Epithelial cell of esophagus (primary cell): ENCODE measurements at places on chromosomes 7 and 10.

GRCh38 chr10:113379091-113379490 is 173.8 kb upstream of the HABP2 start:
- DNase-seq: no peak

DNA sequence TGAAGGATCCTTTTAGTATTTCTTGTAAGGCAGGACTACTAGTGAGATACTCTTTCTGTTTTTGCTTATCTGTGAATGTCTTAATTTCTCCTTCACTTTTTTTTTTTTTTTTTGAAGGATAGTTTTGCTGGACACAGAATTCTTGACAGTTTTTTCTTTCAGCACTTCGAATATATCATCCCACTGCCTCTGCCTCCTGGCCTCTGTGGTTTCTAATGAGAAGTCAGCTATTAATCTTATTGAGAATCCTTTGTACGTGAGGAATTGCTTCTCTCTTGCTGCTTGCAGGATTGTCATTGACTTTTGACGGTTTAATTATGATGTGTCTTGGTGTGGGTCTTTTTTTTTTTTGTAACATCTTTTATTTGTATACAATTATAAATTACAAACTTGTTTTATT is 12.6 kb upstream of the WAC start:
- DNase-seq: no peak

DNA sequence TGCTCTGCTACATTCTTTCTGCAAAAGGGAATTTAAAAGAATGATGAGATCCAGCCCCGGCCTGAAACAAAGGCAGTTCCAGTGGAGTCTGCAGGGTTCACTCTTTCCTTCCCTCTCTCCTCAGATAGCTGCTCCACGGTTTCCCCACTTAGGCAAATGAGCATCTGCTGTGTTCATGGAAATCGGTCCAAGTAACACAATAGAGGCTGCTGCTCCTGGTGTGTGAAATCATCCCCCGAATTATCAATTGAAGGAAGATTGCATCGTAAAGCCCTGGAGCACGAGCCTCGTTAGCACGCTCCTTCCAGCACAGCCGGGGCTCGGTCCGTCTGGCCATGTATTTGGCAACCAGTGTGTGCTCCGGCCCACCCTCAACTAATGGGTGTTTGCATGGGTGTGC is 108.3 kb upstream of the DPP6 start:
- DNase-seq: no peak

- DNase-seq: no peak
Observed at GRCh38 chr10:86817246-86817645, 60.8 kb downstream of the BMPR1A start.

- no peak for DNase-seq
Observed at GRCh38 chr10:5762531-5762930, 50.7 kb downstream of the GDI2 start.
